HEK293T (cell line): ENCODE measurements at places on chromosomes 2 and 18.

DNA sequence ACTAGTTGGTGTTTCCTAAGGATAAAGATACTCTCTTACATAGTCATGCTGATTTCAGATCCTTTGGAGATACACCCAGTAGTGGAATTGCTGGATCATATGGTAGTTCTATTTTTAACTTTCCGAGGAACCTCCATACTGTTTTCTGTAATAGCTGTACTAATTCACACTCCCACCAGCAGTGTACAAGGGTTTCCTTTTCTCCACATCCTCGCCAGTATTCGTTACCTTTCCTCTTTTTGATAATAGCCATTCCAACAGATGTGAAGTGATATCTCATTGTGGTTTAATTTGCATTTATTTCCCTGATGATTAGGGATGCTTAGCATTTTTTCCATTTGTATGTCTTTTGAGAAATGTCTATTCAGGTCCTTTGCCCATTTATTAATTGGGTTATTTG lies 34.0 kb downstream of the ACTR2 start:
- no peak for DNase-seq

GRCh38 chr18:26479681-26480079 lies 68.7 kb downstream of the KCTD1 start:
- DNase-seq = no peak

DNA sequence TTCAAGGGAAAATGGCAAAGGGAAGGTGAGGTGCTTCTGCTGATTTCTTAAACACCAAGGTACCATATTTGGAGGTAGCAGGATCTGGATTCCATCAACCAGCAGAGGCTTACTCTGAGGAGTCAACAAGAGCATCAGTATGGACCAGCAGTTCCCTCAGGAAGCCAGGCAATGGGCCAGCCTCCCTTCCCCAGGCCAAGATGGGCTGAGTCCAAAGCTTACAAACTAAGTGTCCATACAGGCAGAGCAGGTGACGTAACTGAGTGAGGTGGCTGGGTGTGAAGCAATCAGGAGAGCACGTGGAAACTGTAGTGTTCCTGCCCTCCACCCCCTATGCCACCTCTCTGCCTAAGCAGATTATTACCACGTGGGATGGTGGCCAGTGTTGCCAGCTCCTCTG lies 134.2 kb upstream of the HNRNPA3 start:
- DNase-seq = no peak

DNA sequence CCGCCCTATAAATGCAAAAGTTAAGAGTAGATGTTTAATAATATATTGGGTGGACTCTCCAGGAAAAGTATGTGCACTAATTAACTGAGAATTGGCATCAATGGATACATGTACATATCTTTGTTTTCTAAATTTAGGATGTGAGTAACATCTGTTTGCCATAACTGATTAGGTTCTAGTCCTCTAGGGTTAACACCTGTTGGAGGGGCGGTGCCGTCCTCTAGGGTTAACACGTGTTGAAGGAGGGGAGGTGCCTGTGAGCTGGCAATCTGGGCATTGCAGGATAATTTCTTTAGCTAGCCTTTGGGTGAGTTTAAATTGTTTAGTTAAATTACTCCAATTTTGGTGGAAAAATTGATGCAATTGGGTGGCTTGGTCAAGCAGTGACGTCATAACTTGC lies 30.9 kb downstream of the HTR2B start:
- no peak for DNase-seq

GRCh38 chr2:43174368-43174916 lies 52.0 kb downstream of the ZFP36L2 start:
- DNase-seq = no peak
